AG04450 (cell line): ENCODE measurements at places on chromosomes 2 and 18.

DNA sequence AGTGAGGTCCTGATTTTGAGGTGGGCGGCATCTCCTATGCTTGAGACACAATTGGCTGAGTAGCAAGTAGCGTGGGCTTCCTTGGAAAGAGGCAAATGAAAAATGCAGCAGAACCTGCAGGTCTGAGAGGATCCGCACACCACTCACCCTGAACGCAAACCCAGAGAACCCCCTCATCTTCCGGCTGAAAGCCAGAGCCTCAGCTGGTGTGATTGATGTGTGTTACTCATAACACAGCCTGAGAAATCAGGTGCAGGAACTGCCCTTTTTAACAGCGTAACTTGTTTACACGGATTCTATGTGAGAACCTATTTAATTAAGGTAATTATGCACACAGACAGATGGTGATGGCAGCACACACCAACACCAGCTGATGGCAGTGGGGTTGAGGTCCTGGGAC, 123.4 kb downstream of the MRO start:
- DNase-seq: no peak

- DNase-seq: no peak
Measured at GRCh38 chr2:186913870-186914269, 64.9 kb upstream of the ZSWIM2 start.

DNA sequence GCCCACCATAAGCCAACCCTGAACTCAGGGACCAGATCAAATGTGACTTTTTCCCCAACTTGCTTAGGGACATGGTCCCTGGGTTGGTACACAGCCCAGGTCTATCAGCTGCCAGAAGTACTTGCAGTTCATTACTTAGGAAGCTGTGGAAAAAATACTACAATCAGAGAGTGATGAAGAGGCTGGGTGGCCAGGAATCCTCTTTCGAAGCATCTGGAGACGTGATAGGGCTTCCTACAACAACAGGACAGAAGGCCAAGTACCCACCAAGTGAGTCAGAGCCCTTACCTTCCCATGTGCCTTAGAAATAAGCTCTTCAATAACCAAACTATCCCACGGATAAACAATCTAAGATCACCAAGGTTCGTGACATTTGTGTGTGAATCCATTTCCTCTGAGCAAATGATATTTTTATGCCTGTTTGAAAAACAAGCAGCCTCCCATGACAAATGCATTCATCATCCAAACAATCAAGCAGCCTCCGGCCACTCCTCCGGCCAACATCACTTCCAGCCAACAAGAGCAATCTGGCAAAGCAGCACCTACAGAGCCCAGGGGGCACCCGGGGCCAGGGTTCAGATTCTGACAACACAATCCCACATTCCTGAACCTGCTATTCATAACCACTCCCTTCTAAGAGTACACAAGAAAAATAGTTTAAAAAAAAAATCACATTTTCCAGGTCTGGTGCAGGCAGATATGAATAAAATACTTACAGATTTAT, 26.4 kb downstream of the TBC1D8 start:
- DNase-seq: peak; percentile 36

DNA sequence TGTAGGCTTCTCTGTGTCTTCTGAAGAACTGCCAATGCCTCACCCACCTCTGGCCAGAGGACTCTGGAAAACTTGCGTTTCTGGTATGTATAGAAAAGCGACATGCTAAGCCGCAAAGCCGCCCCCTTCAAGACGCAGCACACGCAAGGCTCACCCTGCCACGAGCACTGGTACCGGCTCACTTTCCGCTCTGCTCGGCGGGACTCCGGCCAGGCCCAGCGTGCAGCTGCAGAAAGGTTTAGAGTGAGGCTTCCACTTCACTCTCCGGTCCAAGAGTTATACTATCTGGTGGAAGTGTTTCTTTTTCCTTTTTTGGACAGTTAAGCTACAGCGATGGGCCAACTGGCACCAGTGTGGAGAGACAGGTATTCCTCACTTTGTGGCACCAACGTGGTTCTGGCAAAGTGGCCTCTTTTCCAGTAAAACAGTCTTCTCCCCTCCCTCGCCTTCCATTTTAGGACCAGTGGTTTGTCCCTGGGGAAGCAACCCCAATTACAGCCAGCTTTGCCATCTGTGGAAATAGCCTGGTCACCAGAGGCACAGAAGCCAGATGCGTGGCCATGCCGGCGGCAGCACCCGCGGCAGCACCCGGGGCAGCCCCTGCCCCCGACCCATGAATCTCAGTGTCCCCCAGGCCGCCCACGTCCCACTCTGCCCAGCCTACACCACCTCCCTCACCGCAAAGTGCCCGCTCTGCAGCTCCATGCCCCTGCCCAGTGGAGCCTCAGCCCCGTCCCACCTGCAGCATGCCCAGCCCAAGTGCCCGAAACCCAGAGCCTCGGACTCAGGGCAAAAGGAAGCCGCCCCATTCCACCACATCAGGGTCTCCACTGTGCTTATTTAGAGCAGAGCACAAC, 91.6 kb upstream of the CTDP1 start:
- no peak for DNase-seq

- no peak for DNase-seq
Measured at GRCh38 chr2:226883296-226883795, 47.5 kb downstream of the RHBDD1 start.

DNA sequence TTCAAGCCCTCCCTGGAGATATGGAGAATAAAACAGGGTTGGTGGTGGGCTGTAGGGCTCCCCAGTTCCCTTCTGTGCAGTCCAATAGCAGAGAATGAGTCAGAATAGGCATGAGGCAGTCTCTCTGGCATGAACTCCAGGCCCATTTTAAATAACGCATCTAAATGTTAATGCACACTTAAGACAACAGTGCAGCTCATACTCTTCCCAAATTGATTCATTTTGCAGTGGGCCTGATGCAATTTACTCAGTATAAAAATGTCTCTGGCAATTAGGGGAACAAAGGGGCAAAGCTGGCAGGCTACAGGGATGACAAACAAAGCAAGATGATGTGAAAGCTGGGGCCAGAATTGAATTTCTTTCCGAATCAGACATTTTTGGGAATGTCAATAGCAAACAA, 402.8 kb downstream of the CLIP4 start:
- DNase-seq: no peak

GRCh38 chr18:12883372-12883683, 709 bp downstream of the PTPN2 start:
- no peak for DNase-seq
